ENCODE measurements at places on chromosomes 3 and 15.
A peak's percentile ranks its signal among the peaks of the same experiment; 100 is the strongest.

GRCh38 chr3:65875393-65876027 lies 163.2 kb downstream of the MAGI1 start:
- no peak for DNase-seq

DNA sequence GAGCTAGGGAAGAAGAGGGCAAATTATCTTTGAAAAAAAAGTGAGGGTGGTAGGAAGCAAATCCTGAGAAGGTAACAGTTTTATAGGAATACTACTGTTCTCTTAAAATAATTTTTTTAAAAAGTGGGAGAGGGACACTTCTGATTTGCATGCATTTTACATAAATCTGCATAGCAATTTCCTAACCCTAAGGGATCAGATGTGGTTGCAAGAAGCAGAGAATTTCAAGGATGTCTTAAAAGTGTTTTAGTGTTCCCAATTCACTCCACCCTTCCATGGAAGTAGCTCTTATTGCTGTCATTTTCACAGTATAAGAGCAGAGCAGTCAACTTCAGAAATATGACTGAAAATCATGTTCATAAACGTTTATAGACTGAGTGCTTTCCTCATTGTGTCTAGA lies 27.8 kb upstream of the RIOX2 start:
- DNase-seq: no peak

DNA sequence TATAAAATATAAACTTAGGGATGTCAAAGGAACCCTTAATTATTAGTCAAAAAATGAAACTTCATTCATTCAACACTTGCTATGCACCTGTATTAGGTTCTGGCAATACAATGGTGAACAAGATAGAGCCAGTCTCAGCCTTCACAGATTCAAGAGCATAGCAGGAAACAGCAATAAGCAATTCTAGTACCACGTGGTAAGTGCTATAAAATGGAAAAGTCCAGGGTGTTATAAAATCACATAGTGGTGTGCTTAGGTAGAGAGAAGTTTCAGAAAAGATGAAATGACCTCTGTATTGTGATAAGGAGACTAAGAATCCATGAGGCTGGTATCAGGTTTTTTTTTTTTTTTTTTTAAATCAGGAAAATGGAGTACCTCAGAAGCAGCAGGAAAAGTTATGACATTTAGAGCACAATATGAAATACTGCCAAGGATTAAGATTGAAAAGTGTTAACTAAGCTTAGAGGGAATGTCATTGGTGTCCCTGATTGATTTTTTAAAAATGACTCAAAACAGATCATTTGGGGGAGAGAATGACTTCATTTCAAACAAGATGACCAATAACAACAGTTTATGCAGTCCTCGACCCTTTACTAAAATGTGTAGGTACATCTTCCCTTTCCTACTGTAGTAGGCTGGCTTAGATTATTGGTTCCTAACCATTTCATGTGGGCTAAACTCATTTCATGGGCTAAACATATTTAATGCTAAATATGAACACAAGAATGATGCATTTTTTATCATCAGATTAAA lies 5.0 kb downstream of the TOMM70 start:
- no peak for DNase-seq

GRCh38 chr3:197029511-197030167 lies at the start of gene MELTF:
MELTF (minus strand) TSS chr3:197029817; CDS start chr3:197029702, 115 bp downstream.
- peak; percentile 44 for DNase-seq

DNA sequence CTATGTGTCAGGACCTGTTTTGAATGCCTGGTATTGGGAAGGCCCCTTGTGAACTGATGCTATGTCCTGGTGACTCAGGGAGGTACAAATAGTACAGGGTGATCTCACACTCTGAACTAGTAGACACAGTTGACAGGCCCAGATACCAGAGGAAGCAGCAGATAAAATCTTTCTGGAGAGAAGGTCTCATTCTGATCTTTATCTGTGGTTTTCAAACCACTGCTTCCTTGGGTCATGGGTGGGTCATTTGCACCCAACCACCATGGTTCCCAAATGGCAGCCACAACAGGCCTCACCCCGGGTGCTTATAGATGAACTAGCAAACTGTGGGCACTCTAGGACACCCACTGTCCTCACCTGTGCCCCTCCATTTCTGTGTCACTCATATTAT lies 43.4 kb downstream of the PXYLP1 start:
- DNase-seq: no peak

DNA sequence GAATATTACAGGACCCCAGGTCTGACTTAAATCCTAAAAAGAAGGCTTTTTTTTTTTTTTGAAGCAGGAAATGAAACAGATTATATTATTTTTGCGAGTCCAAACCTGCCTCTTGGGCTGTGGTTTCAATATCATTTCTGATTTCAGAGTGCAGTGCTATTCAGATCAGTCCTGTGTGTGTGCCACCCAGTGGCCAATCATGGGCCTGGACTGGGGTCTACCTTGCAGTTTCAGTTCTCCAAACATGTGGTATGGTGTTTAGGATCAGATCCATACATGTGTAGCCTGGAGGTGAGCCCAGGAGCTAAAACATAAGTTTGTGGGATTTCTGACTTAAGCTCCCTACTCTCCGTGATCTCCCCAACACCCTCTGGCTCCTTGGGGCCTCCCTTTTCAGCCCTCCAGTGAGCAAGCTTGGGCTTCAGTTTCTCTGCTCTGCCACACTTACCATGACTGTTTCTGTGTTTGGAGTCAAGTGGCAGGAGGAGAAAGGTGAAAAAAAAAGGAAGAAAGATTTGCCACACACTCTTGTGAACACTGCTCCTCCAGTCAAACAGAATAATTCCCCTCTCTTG lies 12.1 kb upstream of the THSD4 start:
- no peak for DNase-seq

- no peak for DNase-seq
Observed at GRCh38 chr3:16407366-16407765, 106.1 kb downstream of the RFTN1 start.

DNA sequence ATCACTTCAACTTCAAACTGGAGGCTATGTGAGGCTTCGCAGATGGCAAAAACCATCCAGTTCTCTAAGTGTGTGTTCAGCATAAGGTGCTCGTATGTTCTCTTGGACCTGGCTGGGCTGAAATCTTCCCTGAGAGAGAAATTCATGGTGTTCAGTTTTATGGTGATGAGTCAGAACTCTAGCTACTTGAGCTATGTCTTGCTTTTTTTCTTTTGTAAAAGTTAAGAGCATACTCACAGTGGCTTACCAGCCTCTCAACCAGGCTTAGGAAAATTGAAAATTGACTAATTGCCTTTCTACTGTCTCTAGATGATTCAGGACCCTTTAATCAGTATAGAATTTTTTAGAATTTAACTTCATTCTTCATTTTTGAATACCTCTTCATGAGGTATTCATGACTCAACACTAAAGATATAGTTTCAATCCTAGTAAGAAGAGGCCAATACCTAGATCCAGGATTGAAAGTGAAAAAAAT lies 617.5 kb downstream of the TBL1XR1 start:
- DNase-seq: no peak

DNA sequence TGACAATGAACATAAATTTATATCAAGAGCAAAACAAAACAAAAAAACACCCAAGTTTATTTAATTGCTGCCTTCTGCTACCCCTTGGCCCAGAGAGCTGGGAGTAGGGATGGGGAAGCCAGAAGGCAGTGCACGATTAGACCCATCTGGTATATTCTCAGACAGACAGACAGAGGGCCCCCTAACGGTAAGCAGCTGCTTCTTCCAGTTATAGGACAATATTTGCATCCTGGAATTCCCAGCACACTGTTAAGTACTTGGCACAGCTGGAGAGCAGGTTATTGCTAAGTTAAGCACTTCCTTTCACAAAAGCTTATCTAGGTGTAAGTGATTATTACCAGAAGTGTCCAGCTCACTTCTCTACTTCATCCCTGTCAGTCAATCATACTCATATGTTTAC lies 39.3 kb downstream of the C2CD4B start:
- DNase-seq: no peak

- DNase-seq: no peak
Observed at GRCh38 chr3:143750841-143751240, 97.4 kb downstream of the SLC9A9 start.

- no peak for DNase-seq
Observed at GRCh38 chr3:9352917-9353752, 9.7 kb upstream of the THUMPD3 start.
